ENCODE measurements at places on chromosomes 4 and X.

- no peak for DNase-seq
Measured at GRCh38 chr4:117575850-117576249, 458.4 kb upstream of the NDST3 start.

GRCh38 chrX:142250502-142250901 lies 45.4 kb upstream of the MAGEC2 start:
- no peak for DNase-seq

- DNase-seq, result no peak
Measured at GRCh38 chr4:148077581-148077980, 345.7 kb downstream of the ARHGAP10 start.

- peak; percentile 56 for DNase-seq
Measured at GRCh38 chrX:46791927-46792809, 33.2 kb upstream of the SLC9A7 start.

- DNase-seq, result no peak
Measured at GRCh38 chr4:90184560-90184959, 57.4 kb downstream of the CCSER1 start.

DNA sequence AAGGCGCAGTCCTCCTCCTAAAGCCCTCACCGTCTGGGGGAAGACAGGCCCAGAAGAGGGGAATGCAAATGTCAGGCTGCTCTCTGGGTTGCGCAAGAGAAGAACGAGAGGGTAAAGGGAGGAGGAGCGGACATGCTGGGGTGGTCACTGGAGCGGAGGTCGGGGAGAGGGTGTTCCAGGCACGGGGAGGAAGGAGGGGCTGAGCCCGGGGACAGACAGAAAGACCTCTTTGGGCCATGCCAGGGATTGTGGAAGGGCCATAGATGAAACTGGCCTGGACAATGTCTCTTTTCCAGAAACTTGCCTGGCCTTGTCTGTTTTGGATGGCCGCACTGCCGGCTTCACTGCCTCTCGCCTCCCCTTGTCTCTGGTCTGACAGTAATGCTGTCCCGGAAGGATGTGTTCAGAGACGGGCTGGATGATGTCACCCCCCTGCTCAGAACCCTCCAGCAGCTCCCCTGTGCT lies 121.0 kb downstream of the SORCS2 start:
- no peak for DNase-seq

DNA sequence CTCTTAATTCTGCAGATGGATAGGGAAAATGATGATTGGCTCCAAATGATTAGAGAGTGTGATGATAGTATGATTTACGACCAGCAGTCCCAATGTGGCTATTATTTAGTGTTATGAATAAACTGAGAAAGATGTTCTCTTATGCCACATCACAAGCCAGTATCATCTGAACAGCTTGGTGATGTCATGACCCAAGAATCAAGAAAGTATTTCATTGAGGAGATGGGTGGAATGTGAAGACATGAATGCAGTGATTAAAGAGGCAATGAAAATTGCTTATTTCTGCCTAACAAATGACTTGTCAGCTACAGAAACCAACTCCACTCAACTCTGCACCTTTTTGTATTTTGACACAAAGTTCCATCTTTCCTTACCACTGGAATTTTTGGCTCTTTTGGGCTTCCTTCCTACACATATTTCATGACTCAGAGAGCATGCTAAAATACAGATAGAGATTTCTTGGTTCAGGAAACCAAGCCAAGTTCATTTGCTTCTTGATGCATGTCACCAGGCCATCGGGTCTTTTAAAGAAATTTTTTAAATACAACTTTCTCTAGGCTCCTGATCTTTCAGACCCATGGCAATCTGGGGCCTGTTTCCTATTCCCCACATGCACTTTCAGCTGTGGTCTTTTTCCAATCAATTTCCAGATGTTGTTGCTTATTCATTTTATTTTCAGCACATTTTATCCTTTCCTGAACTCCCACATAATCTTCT lies 174.2 kb downstream of the HHIP start:
- DNase-seq, result no peak

DNA sequence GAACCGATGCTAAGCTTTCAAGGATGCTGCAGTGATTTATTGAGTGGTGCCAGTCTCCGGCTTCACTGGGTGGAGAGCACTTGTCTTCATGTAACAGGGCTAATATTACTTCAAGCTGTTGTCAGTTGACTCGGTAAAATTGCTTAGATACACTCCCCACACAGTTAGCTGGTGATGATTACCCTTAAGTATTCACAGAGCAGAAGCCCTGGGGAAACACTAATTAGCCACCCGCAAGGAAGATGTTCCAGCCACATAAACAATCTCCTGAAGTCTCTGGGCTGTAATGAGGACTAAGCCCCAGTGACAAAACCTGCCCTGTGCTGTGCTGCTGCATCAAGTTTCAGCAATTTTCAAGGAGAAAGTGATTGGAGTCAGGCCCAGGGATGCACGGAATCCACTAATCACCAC lies 37.3 kb upstream of the GK2 start:
- DNase-seq, result no peak

- DNase-seq, result no peak
Measured at GRCh38 chr4:92566269-92566668, 262.5 kb downstream of the GRID2 start.

- no peak for DNase-seq
Measured at GRCh38 chr4:38499101-38499500, 164.9 kb upstream of the KLF3 start.

- DNase-seq, result no peak
Measured at GRCh38 chr4:4721636-4722035, 137.8 kb upstream of the MSX1 start.

DNA sequence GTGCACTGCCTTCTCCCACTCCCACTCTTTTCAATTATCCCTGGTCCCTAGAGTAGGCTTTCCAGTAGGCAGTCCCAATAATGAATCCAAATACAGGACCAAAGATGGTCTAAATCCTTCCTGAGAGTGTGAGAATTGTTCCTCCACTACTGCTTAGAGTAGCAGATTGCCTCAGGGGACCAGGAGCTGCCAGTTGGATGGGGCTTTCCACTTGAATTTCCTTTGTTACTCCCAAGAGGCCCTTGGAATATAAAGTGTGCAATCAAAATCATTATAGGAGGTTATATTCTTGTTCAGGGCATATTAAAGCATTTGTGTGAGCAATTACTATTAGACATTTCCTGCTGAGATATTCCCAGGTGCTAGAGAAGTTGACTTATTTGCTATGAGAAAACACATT lies 156.6 kb upstream of the TLL1 start:
- DNase-seq, result no peak

- DNase-seq, result no peak
Measured at GRCh38 chrX:38954520-38954919, 153.3 kb downstream of the MID1IP1 start.

GRCh38 chr4:141851246-141851891 lies 215.0 kb downstream of the IL15 start:
- DNase-seq, result no peak

DNA sequence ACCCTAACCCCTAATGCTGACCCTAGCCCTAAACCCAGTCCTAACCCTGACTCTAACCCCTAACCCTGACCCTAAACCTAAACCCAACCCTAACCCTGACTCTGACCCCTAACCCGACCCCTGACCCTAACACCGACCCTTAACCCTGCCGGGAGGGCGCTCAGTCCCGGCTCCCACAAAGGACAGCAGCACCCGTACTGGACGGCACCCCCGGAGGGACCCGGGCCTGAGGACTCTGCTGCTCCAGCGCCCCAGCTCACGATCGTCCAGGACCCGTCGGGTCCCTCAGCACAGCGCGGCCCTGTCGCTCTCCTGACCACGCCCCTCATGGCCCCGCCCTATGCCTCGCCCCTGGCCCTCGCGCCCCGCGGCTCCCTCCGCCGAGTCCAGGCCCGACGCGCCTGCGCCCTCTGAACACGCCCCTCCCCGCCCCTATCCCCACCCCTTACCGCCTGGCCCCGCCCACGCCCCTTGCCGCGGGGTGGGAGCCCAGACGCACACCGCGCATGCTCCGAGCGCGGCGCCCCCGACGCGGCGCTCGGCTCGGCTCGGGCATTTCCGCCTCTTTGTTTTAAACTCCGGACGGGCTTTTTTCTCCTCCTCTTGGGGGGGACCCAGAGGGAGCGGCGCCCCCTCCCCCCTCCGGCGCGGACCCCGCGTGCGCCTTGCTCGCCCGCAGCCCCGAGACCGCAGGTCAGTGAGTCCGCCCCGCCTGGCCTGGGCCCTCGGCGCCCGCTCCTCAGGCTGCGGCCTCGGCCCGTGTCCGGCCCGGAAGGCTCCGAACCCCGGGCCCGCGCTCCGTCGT lies at the start of gene PCGF3:
Gene PCGF3, plus strand, starts transcription at position 555 of the 805 bp plus-strand sequence. CDS start 27,849 bp downstream, outside the sequence.
- DNase-seq, result peak; percentile 99

DNA sequence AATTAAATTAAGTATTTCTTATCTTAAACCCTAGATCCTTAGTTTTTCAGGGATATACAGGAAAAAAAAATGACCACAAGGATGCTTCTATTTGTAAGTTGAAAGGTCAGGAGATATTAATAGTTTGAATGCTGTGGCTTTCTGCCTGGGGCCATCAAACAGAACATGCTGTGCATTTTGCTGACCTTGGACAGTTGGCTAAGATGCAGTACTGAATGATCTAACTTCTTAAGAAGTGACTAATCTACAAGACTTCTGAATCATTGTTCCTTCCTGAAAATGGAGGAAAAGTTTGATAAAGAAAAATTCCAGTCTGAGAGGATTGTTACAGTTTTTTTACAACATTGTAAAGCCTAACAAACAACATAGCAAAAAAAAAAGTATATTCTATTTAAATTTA lies 237.8 kb upstream of the JADE1 start:
- DNase-seq, result no peak

- DNase-seq, result no peak
Measured at GRCh38 chr4:14008494-14008893, 381.0 kb upstream of the BOD1L1 start.

- DNase-seq, result no peak
Measured at GRCh38 chrX:3697701-3698279, 15.7 kb downstream of the PRKX start.

- DNase-seq, result no peak
Measured at GRCh38 chrX:103405009-103405333, 28.6 kb downstream of the BEX3 start.

- no peak for DNase-seq
Measured at GRCh38 chrX:84118315-84118714, 69.7 kb downstream of the RPS6KA6 start.

GRCh38 chrX:153750127-153750774 lies 13.8 kb upstream of the PLXNB3 start:
- no peak for DNase-seq

DNA sequence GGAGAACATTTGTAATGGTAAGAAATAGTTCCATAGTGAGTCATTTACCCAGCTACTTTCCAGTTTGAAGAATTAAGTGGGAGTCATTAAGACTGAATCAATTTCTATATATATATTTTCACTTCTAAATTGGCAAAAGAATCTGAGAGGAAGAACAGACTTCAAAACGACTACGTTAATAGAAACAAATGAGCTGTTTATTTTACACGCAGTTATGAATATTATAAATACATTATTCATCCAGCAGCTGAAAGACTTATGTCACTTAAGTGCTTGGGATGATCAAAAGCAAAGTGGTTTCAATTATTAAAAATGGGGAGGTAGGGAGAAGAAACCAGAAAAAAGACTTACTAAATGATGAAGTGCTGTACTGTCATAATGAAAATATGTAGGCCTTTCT lies 260.5 kb upstream of the DDX53 start:
- no peak for DNase-seq

DNA sequence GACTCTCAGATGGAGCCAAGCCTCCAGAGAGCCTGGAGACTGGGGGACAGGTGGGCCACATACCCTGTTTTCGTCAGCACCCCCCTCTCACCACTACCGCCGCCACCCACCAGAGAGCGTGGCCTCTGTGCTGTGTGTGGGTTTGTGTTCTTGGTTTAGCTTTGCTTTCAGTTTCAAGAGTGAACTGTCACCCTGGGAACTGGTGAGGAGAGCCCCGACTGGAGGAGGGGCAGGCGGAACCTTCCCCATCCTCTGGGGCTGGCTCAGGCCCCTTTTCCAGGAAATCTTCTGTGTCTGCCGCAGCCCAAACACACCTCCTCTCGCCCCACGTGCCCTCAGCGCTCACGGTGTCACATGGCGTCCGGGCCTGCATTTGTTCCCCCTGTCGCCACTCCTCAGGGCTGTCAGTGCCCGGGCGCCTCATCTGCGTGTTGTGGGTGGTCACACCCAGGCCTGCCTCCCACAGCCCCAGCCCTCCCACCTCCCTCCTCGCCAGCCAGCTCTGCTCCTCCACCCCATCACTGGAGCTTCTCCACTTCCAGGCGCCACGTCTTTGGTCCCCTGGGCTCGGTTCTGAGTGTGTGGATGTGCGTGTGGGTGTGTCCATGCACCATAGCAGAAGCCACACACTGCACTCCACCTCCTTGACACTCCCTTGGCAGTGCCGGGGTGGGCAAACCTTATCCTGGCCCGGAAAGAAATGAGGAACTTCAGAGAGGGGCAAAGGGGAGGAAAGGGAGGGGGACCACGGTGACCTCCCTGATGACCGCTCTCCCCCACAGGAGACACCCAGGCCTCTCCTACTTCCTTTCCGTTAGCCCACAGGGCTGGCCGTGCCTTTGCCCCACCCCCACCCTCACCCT lies 27.8 kb downstream of the ELF4 start:
- peak; percentile 94 for DNase-seq

- no peak for DNase-seq
Measured at GRCh38 chr4:182770259-182770995, 146.8 kb downstream of the DCTD start.

DNA sequence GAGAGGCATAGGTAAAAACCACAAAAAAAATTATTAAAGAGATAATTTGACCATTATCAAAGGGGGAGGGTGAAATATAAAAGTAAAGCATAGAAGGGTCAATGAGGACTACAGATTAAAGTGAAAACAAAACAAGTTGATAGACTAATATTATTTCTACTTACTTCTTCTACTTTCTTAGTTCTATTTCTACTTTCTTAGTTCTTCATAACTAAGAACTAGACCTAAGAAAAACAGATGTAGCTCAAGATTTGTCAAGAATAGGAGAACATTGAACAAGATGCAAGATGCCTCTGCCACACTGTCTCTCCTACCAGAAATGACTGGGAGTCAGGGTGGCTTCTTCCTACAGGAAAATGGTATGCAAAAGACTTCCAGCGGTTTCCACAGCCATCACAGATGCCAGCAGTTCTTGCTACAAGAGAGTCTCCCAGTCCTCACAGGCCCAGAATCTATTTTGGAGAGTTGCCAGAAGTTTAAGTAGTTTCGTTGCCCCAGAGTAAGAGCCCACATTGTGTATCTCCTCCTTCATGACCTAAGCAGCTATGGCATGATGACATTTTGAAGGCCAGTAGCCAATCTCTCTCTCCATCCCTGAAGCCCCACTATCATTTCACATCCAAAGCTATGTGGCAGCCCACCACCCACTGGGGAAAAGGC lies 42.9 kb upstream of the DDX60 start:
- DNase-seq, result no peak

DNA sequence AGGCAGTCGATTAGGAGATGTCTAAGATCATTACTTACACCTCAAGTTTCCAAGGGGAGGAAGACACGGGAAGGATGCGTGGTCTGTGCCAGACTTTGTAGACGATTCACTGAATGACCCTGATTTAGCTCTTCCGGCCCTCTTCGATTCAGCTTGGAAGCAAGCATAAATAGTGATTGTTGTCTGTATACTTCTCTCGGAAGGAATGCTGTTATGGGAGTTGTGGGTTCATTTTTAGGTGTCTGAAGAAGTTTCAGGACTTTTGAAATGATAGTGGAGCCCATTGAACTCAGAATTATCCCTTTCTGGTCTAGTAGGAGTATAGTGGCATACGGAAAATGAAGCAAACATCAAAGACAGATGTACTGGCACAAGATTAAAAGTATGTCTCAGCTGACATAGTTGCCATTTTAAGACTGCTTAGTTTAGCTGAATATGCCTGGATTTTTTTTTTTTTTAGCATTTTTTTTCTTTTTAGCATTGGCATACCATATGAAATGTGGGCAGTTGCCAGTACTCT lies 1.0 kb upstream of the ANKRD17 start:
- DNase-seq, result no peak

- no peak for DNase-seq
Measured at GRCh38 chrX:134443461-134443860, 16.5 kb upstream of the HPRT1 start.

Measured in activated CD4-positive, alpha-beta T cell treated with anti-CD3 and anti-CD28 coated beads, Interleukin-2, amount 10 ng/mL, durations not matched to agents 24 days and 14 days (primary cell).